Caudate nucleus (tissue), 63 donors: ENCODE measurements at places on chromosomes 13 and 19.

DNA sequence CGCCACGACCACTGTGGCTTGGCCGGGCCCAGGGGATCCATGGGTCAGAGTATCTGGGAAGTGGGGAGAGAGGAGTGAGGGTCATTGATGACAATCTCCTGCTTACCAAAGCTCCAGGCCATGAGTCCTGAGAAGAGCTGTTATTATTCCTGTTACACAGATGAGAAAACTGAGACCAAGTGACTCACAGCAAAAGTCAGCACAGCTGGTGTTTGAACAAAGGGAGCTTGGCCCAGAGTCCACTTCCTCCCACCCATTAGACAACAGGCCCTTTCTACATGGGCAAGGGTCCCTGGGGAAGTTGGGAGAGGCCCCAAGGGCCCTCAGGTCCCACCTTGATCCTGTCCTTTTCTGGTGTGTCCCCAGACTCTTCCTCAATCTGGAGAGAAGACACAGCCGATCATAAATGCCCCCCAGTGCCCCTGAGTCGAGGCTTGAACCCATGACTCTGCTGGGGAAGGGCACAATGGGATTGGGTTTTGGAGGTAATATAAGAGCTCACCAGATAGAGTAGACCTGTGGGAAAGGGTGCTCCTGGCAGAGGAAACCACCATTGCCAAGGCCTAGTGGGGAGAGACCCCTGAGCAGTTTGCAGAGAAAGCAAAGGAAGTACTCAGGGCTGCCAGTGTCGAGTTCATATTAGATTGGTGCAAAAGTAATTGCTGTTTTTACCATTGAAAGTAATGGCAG lies 6.8 kb downstream of the FUT6 start:
- DNase-seq = no peak

DNA sequence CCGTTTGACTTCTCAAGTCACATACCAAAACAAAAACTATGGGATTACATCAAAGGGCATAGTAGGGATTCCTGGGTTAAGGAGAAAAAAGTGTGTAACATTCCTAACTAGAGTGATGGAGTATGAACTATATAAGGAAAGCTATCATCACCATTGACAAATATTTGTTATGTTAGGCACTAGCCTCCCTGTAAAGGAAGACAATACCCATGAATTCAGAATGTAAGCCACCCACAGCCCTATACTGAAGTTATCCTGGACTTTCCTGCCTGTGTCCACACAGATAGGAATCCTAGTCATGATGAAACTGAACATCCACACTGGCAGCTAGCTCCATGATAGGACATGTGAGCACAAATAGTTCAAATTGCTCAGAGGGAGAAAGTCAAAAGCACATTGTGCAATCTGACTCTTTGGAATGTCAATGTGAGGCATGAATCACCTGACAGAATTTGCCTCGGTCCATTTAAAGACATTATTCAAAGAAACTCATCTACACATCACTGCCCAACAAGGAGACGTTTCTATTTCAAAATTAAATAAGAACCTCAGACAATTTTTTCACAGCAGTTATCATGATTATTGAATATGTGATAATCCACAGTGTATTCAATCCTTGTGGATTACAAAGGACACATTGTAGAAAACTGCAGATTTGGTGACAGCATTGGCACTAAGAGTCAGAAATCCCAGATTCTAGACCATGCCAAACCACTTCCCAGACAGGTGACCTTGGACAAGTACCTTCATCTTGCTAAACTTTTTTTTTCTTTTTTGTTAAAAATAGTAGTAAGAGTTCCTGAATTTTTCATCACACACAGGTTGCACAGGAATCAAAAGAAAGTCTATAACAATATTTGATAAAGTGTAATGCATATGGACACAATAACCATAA lies 529.3 kb downstream of the IRS2 start:
- DNase-seq = no peak

DNA sequence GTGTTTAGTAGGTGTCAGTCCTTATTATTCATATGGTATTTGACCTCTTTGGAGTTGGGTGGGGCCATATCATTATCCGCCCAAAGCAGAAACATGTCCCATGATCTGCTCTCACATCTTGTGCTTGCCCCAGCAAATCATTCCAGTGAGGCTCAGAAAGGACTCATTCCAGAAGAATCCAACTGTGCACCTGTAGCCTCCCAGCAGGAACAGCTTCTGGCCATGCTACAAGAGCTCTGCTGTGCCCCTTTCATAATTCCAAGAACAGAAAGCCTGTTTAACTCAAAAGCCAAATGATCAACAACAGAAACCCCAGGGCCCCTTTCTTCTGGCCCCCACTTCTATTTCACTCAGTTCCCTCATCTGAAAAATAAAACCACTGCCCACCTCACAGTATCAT lies 673.1 kb downstream of the DIAPH3 start:
- no peak for DNase-seq

- no peak for DNase-seq
These were observed 8.9 kb upstream of the TRPC4 start for GRCh38 chr13:37878496-37878895.

GRCh38 chr13:36769126-36769525 lies 49.9 kb upstream of the RFXAP start:
- no peak for DNase-seq

- peak; percentile 18 for DNase-seq
These were observed 10.8 kb downstream of the JOSD2 start for GRCh38 chr19:50500060-50500752.

- no peak for DNase-seq
These were observed 67.2 kb upstream of the OLFM4 start for GRCh38 chr13:52961256-52961910.

DNA sequence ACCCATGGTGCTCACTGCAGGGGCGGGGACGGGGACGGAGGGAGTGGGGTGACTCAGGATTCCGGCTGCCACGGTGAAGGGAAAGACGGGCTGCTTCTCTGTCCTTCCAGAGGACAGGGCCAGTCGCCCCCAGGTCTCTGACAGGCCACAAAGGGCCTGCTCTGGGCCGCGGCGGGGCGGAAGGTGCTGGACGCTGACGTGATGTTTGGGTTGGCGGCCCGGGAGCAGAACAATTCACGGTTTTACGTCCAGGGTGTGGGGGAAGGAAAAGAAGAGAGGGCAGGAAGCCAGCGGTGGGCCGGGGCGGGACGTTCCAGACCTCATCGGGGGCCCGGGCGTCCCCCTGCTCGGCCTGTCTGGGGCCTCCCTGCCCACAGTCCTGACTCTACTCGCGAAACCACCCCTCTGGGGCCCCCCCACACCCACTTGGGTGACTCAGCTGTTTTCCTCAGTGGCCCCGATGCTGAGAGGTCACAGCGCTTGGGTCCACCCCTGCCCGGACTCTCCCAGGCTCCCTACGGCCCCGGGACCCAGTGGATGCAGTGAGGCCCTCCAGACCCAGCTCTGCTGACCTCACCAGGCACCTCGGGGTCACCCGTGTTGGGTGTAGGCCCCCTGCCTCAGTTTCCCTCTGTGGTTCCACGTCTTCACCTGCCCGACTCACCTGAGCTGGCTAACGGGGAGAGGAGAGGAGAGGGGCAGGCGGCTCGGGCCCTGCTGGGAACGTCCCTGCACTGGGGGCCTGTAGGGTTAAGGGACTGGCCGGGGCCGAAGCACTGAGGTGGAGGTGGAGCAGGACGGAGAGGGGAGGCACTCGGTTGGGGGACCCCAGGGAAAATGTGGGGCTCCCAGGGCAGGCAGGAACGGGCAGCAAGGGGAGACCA lies 29.2 kb downstream of the PIP5K1C start:
- no peak for DNase-seq

DNA sequence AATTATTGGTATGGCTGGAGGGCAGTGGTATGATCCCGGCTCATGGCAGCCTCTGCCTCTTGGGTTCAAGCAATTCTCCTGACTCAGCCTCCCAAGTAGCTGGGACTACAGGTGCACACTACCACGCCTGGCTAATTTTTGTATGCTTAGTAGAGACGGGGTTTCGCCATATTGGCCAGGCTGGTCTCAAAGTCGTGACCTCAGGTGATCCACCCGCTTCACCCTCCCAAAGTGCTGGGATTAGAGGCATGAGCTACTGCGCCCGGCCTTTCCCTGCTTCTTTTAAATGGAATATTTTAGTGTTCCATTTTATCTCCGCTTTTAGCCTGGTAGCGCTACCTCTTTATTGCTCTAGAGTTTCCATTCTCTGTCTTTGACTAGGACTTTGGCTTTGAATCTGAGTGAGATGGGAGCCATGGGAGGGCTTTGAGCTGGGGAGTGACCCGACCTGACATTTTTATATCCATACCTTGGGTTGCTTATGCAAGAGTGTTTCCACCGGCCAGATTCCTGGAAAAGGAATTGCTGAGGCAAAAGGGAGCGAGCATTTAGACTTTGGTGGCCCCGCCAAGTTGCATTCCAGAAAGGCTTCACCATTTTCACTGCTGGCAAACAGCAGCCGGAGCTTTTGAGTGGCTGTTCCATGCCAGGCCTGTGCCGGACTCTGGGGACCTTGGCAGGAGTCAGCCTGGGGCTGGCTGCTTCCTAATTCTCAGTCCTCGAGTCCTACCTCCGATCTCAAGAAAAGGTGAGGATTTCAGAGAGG lies 22.9 kb downstream of the BICRA start:
- DNase-seq = no peak

- DNase-seq = no peak
These were observed 45.8 kb downstream of the SOX1 start for GRCh38 chr13:112112534-112113276.

- no peak for DNase-seq
These were observed at the start of gene CABP5 for GRCh38 chr19:48043675-48044258. CABP5 (minus strand) TSS chr19:48044079; CDS start chr19:48043922, 157 bp downstream.

DNA sequence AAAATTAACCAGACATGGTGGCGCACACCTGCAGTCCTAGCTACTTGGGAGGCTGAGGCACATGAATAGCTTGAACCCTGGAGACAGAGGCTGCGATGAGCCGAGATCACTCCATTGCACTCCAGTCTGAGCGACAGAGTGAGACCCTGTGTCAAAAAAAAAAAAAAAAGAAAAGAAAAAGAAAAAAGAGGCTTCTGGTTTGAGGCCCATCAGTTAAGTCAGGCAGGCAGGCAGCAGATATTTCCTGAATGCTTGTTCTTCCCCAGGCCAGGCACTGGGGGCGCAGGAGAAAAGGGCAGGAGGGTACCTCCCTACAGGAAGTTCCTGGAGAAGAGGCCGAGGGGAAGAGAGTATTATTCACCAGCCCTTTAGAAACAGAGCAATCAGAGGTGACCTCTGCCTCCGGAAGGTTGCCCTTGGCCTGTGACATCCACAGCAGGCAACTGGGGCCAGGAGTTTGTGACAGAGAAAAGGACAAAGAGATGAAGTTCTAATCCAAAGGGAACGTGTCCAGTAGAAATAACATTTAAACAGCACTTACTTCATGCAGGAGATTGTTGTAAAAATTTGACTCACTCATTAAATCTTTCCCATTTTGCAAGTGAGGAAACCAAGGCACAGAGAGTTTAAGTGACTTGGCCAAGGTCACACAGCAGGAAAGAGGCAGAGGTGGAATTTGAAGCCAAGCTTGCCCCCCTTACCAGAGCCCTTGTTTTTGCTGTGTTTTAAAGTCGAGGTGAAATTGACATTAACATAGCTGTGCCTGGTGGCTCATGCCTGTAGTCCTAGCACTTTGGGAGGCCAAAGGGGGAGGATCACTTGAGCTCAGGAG lies 4.3 kb upstream of the RLN3 start:
- no peak for DNase-seq

DNA sequence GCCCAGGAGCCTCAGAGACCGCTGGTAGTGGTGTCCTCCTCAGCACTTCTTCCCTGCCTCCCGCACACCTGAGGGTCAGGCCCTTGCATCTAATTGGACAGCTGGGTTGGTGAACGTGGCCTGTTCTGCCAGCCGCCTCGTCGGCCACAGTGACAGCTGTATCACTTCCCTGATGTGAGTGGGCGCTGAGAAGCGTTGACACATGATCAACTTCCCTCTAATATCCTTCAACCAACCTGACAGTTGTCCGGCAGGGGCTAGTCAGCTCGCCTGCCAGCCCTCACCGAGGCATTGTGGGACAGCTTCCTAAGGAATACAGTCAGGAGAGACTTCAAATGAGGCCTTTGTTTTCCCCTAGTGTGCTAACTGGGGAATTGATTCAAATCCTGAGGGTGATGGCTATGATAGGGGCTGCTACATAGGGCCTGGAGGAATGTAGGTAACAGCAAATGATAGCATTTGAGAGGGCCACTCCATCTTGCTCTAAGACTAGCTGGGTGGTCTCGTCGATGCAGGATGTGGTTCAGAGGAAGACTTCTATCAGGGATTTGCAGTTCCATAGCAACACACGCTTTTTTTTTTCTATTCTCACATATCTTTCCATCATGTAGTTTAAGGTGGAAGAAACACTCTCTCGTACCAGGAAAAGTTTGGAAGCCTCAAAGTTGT lies 230.8 kb downstream of the TSHZ3 start:
- DNase-seq = no peak

DNA sequence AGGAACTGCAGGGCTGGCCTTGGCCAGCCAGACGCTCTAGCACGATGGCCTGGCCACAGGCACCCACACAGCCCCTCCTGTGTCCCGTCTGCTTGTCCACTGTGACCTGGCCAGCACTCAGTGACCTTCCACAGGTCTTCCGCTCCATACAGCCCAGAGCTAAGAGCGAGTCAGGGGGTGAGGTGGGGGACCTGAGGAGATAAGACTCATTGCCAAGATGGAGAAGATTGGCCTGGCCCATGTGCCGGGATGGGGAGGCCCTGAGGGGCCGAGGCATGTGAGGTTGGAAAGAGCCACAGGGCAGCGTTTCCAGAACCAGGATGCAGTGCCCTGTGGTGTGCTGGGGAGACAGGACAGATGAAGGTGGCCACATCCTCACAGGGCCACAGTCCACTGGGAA lies 10.2 kb upstream of the SLC7A9 start:
- no peak for DNase-seq

- no peak for DNase-seq
These were observed 308.8 kb upstream of the PCDH9 start for GRCh38 chr13:67538906-67539305.

- DNase-seq = peak; percentile 28
These were observed 903.1 kb downstream of the SLITRK6 start for GRCh38 chr13:84896128-84896527.

DNA sequence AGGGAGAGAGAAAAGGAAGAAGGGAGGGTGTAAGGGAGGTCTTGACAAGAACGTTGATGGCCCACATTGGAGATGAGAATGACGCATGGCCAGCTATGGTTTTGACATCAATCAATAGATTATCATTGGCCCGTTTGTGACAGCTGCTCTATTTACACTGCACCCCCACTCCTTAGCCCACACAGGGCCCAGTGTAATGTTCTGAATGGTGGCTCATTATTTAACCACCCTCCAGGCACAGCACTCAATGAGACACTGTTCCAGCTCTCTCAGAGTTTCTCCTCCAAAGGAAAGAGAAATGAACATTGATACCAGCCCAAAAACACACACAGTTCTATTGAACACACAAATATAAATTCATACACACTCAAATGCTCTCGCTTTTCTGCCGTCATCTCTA lies 173.0 kb upstream of the IPO5 start:
- no peak for DNase-seq

DNA sequence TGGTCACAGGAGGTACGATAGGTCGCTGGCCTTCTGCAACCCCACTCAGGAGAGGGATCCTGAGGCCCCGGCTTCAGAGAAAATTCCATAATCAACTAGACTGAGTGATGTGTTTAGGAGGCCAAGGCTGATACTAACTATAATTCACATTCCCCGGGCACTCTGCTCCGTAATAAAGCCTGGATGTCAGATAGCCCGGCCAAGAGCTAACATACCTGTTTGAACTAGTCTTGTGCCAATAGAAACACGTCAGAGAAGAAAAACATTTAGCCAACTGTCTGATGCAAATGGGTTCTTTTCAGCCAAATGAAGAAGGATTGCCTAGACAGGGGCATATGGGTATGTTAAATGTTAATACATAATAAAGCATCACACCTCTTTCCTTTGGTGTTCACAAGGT lies 204.2 kb downstream of the TSHZ3 start:
- no peak for DNase-seq

GRCh38 chr13:99854366-99854765 lies 117.2 kb downstream of the ZIC5 start:
- no peak for DNase-seq
